ENCODE measurements at places on chromosomes 7 and 10.
A peak's percentile ranks its signal among the peaks of the same experiment; 100 is the strongest.

DNA sequence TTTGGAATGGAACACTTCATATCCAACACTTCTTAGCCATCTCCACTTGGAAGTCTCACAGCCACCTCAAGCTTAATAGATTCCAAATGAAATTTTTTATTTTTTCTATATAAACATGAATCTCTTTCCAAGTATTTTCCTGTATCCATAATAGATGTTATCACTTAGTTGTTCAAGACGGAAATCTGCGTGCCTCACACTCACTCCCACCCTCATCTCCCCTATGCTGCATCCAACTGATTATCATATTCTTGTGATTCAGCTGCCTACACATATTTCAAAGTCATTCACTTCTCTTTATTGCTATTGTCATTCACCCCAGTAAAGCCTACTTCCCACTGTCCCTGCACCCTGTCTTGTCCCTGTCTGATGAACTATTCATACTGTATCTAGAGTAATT lies 70.2 kb upstream of the MKX start:
- no peaks in the 10 kb centered on the region for H3K36me3 ChIP-seq
- H3K4me1 ChIP-seq, result no peaks in the 10 kb centered on the region
- peaks cover 6% of the 10 kb centered on the region for H3K27me3 ChIP-seq

DNA sequence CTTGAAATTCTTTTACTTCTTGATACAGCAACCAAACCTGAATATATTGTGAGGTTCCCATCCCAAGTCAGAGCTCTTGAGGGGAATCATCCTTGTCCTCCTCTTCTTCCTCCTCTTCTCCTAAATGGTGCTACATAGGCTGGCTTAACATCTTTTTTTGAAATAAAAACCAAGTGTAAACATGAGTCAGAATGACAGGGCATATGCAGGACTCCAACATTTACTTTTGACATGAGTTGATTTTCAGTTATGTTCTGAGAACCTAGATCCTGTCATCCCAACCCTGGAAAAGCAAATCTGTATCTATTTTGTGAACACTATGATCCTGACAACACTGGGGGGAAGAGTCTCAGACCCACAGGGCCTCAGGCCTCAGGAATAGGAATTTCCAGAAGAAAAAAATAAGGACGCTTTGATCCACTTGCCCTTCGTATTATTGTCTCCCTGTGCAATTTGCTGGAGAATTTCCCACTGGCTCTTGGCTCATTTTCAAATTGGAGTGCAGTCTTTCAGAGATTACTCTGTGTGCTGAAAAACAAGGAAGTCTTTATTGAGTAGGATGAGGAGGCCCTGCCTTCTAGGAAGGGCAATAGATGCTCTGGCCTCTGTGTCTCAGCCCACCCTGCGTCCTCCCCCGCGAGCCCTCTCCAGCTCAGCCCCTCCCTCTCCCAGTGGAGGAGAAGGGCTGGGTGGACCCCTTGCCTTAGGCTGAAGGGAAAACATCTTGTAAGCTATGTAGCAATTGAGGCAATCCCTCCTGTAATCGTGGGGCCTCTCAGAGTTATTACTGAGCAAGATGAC lies 121.6 kb downstream of the CREB5 start:
- no peak for DNase-seq
- H3K36me3 ChIP-seq, result no peaks in the 10 kb centered on the region
- no peak overlapping the region for H3K27ac ChIP-seq
- H3K27me3 ChIP-seq, result no peaks in the 10 kb centered on the region
- H3K4me3 ChIP-seq, result no peak overlapping the region
- no peaks in the 10 kb centered on the region for H3K4me1 ChIP-seq

GRCh38 chr10:101529207-101529606 lies 58.9 kb downstream of the POLL start:
- no peaks in the 10 kb centered on the region for H3K4me1 ChIP-seq
- no peak for DNase-seq
- no peak overlapping the region for H3K4me3 ChIP-seq
- H3K27ac ChIP-seq, result no peak overlapping the region
- no peaks in the 10 kb centered on the region for H3K36me3 ChIP-seq
- H3K27me3 ChIP-seq, result no peaks in the 10 kb centered on the region

- H3K4me3 ChIP-seq, result no peak overlapping the region
- no peaks in the 10 kb centered on the region for H3K4me1 ChIP-seq
- no peaks in the 10 kb centered on the region for H3K27me3 ChIP-seq
- H3K36me3 ChIP-seq, result peaks cover 2% of the 10 kb centered on the region
Observed at GRCh38 chr7:47313564-47313963, 268.3 kb downstream of the TNS3 start.

- no peak overlapping the region for H3K27ac ChIP-seq
- no peaks in the 10 kb centered on the region for H3K36me3 ChIP-seq
- no peak for DNase-seq
- no peaks in the 10 kb centered on the region for H3K4me1 ChIP-seq
Observed at GRCh38 chr7:41306486-41306885, 396.4 kb downstream of the INHBA start.

DNA sequence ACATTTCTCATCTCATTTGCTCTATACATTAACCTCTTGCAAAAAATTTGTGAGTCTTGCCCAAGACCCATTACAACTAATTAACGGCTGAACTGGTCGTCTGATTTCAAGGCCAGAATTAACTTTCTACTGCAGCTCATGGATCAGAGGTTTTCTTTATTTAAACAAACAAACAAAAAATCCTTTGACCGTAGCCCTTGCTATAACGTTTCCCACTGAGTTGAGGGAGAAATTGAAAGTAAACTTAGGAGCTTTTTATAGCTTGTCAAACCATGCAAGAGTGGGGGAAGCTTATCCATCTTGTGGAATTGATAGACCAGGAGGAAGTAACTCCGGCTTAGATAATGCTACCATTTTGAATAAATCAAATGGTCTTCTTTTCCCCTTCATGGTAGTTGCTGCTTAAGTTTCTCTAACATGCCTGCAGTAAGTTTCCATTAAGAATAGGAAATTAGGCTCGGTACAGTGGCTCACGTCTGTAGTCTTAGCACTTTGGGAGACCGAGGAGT lies 3.3 kb downstream of the SRGN start:
- peaks cover 39% of the 10 kb centered on the region for H3K4me1 ChIP-seq
- DNase-seq, result no peak
- H3K4me3 ChIP-seq, result peak overlapping the region; percentile 85
- peak overlapping the region; percentile 100 for H3K27ac ChIP-seq
- H3K27me3 ChIP-seq, result no peaks in the 10 kb centered on the region
